NCI-H1092 treated with DMSO at 0.1 percent for 48 hours (cell line): ENCODE measurements at places on chromosomes 4 and X.

DNA sequence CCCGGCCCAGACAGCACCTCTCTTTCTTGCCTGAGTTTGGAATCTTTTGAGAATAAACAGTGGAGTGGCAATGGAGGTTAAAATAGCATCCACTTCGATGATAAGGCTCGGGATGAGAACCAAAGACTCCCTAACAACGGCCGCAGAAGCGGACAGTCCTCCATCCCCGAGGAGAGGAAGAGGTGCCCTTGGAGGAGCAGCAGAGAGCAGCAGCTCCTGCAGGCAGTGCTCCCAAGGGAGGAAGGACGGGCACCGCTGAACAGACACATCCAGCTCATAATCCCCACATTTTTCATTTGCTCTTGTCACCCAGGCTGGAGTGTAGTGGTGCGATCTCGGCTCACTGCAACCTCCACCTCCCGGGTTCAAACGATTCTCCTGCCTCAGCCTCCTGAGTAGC is 61.3 kb downstream of the DCTD start:
- DNase-seq, result no peak

GRCh38 chr4:163284304-163284703 is 48.1 kb downstream of the NPY1R start:
- no peak for DNase-seq

DNA sequence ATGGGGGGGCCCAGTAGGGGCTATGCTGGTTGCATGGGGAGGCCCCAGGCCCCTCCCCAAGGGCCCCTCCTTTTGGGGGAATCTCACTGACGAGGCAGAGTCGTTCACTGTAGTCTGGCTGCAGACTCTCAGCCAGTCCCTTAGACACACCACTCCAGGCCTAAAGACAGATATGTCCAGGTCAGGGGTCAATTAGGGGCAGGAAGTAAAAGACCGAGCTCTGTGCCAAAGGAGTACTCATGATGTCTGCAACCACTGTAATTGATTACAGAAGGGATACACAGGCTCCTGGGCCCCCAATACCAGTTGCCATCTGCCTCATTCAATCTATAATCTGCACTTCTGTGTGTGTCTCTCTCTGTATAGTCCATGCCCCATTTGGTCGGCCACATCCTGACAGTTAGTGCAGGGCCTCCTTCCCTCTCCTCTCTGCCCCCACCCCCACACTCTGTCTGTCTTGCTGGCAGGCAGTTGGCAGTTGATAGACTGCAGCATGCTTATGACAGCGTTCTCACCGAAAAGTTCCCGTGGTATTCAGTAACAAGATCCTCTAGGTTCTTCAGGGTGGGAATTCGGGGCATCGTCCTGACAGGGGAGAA is 1.3 kb upstream of the CXorf65 start:
- DNase-seq, result no peak

DNA sequence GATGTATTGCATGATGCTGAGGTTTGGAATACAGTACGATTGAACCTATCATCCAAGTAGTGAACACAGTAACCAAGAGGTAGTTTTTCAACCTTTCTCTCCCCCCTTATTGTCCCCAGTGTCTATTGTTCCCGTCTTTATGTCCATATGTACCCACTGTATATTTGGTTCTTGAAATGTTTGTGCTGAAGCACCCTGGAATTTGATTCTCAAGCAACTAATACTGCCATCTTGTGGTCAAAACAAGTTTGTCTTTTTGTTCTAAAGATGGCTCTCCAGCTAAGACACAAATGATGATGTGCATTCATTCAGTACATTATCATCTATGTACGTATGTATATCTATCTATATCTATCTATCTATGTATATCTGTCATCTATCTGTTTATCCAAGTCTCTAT is 33.5 kb upstream of the DCX start:
- peak; percentile 79 for DNase-seq

DNA sequence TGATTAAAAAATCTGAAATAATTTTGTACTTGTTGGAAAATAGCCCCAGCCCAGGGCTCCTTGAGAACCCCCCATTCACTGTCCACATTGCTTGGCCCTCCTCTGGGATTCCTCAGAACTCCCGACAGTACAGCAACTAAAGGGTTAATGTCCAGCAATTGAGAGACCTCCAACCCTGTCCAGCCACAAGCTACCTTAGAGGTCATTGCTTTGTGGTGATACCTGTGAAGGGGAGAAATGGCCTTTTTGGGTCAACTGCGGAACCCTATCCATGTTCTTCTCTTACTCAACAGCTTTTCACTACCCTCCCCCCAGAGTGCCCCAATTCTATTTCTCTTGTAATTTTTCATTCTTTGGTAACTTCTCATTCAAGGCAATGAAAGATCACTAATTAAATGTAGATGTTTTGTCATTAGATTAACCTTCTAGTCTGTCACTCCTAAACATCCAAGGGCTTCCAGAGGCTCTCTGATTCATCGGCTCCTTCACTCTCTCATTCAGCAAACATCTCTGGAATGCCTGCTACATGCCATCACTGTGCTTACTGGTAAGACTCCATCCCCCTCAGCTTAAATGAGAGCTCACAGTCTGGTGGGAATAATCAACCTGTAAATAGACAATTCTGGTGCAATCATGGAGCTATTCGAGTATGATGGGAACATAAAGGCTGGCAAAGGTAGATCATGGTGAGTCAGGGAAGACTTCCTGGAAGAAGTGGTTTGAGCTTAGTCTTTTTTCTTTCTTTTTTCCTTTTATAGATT is 241.4 kb upstream of the PGRMC2 start:
- no peak for DNase-seq

GRCh38 chr4:76216975-76217814 is 3.6 kb upstream of the SCARB2 start:
- DNase-seq, result no peak
